ENCODE measurements at places on chromosomes 2 and 18.
A peak's percentile ranks its signal among the peaks of the same experiment; 100 is the strongest.

- DNase-seq: no peak
These were observed 42.5 kb upstream of the FZD5 start for GRCh38 chr2:207812058-207812725.

DNA sequence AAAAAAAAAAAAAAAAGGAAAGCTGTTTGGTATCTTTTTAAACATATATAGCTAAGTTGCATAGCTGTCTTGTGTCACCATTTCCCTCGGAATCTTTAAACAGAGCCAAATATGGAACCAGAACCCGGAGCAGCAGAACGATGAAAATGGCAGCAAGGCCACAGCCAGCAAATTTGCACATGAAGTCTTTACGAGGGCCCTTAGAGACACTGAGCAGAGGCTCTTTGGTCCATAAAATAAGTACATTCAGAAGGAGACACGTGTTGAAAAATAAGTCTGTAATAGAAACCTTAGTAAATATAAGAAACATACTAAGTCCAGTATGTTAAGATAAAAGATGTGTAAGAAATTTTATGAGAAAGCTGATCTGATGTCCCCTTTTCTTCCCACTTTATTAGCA is 16.2 kb downstream of the CCBE1 start:
- no peak for DNase-seq

DNA sequence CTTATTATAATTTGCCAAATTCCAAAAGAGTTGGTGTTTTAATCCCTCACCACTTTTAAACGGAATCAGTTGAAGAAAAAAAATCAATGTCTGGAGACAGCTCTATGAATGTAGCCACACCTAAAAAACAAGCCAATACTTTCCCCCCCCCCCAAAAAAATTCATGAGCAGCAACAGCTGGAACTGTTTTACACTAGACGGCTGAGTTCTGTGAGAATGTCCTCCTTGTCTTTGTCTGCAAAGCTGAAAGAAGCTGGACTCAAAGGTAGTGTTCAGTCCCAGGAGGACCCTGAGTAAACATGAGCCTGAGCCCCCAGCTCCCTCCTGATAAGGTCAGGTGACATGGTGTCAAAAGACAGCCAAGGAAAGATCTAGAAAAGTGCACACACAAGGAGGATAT is 68.2 kb downstream of the ZNF521 start:
- DNase-seq: no peak

DNA sequence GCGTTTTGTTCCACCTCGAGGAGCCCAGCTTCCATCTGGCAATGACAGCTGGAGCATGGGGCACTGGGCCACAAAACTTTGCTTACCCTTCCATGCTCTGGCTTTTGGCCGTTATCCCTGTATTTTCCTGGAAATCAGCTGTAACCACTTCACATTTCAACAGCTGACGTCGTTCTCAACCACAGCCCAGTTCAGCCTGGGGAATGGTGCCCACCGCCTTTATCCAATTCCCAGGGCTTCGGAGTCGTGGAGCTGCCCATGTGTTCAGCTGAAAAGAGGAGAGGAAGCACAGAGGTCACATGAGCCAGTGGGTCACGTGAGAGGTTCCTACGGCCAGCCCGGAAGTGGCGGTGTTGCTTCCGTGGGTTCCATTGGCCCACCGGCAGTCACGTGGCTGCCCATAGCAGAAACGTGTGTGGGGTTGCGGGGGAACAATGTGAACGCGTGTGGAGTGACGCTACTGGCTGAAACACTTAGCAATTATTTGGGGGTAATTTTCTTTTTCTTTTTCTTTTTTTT is 16.7 kb upstream of the EDAR start:
- no peak for DNase-seq

GRCh38 chr2:187590175-187590574 is 35.9 kb upstream of the TFPI start:
- DNase-seq: no peak

- DNase-seq: no peak
These were observed 119.7 kb upstream of the XIRP2 start for GRCh38 chr2:166768393-166769123.

GRCh38 chr18:67456711-67457110 is 59.8 kb downstream of the DSEL start:
- peak; percentile 38 for DNase-seq

DNA sequence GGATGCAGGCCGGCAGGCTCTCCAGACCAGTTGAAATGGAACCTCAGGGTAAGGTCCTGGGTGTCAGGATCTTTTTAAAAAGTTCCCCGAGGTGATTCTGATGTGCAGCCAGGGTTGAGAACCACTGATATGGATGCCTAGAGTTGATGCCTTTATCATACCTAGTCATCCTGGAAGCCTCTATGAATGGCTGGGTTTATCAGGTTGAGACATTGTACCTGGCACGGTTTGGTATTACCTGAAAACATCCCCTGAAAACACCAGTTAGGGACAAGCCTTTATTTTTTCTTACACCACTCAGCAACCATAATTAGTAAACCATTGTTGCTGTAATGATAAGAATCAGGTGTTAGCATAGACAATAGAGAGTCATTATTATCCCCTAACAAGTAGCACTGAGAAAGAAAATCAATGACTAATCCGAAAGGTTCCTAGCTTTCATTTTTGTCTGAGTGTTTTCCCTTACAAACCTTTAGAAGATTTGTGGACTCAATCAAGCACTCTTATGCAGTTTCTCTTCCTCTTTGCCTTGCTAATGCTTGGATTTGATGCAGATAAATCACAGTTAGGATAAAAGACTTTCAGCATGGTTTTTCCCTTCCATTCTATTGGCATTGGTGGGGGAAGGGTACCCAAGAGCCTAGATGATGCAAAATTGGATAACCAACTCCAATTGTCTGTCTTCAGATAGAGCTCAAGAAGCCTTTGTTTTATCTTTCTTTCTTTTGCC is 116.5 kb upstream of the LYPD6 start:
- DNase-seq: no peak

DNA sequence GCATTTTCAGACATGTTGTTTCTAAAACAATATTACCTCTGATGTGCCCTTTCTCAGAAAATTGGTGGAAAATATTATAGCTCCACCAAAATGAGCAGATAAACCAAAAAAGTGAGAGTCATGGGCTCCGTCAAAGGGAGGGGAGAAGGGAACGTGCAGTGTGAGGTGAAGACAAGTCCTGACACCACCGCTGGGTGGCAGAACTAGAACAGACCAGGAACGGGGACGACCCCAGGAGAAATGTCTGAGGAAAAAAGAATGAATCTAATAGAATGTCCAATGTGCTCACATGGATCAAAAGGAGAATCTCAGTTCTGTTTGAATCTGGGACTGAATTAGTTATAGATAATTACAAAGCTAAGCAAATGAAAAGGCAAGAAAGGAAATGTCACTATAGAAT is 22.6 kb upstream of the BCL2 start:
- DNase-seq: peak; percentile 50

DNA sequence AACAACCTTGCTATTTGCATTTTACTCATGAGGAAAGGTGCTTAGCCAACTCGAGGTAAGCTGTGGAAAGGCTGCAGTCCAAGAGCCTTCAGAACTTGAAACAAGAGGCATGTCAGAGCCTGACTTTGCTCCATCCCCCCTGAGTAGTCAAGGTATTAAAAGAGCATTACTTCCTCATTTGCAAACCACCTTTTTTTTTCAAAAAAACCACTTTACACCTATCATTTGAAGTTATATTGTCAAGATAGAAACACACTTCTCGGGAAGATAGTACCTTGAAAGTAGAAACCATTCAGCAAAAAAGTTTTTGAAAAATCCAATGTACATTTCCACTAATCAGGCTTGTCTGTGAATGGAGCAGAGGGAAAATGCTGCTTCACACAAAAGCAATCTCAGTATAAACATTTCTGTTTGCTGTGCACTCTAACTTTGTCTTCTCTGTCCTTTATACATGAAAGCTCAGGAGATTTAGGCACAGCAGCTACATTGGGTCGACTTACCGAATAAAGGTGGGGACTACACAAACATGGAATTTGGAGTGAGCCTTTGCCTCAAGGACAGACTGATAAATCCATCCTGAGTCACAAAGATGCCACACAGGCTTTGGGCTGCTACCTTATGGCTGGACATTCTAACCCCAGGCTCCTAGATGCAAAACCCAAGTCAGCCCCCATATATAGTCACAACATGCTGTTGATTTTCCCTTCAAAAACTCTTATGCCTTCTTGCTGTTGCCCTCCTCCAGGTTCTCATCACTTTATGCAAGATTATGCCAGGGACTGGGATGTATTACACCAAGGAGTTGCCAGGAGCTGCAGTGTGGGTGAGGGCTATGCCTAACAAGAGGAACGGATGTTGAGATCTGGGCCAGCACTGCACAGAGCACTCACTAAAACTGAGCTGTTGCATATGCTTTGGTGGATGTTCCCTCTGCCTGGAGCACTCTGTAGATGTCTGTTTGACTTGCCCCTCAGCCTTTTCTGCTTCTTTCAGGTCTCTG is 41.4 kb upstream of the EML4 start:
- DNase-seq: no peak

- DNase-seq: no peak
These were observed 25.1 kb upstream of the SGPP2 start for GRCh38 chr2:222399038-222399783.

DNA sequence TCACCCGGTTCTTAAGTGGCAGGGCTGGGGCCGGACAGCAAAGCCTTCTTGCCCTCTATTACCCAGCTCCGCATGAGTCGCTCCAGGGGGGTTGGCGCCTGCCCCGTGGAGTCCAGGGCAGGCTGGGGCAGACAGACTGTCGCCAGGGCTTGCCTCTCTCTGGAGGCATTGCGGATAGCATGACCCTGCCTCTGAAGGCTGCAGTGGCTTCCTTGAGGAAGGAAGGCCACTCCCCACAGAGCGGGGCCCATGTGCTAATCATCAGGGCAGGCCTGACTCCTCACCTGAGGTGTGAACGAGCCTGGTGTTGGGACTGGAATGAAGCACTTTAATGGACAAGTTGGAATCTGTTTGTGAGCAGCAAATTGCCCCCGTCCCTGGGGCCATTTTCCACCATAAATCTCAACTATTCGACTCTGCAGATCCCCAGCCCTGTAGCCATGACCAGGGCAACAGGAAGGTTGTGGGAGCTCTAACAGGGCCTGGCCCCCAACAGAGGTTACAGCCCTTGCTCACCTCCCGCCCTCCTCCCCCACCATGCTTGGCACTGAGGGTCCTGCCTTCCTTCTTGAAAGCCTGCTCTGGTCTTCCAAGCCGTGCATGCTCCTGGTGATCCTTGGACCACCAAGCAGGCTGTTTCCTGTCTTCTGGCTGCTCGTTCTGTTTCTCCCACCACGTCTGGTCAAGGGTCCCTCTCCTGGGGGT is 144.9 kb upstream of the HAAO start:
- DNase-seq: no peak

DNA sequence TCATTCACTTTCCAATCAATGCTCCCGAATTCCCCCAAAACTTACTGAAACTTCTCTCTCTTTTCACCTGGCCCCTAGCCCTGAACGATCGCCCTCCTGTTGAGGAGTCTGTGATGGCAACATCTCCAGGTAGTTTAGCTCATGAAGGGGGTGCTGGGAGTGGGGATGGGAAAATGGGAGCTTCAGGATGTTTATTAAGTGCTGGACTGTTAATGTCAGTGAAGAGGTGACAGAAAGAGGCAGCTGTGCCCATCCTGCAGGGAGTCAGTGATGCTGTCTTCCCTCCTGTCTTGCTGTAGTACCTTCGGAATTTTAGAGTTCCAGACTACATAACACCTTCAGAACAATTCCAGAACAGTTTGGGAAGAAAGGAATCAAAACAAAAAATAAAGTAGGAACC is 308.8 kb downstream of the ALK start:
- DNase-seq: no peak

- DNase-seq: no peak
These were observed 226.3 kb upstream of the SPHKAP start for GRCh38 chr2:228407821-228408220.

GRCh38 chr2:134246154-134246874 is 7.6 kb upstream of the MGAT5 start:
- no peak for DNase-seq

GRCh38 chr18:74368901-74369705 is 53.5 kb downstream of the C18orf63 start:
- no peak for DNase-seq

DNA sequence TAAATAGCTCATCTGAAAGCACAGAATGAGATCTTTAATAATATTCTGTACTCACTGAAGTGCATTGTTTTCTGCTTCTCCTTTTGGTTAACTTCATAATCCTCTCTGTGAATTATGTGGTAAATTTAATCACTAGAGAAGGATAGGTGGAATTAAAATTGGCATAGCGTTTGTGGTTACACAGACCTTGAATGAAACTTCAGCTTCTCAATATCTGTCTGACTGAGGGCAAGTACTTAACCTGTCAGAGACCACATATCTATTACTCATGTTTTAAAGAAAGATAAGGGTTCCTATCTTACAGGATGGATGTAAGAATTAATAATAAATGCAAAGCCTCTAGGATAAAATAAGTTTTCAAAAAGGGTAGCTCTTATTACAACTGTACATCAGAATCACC is 861.8 kb downstream of the TRIB2 start:
- no peak for DNase-seq

DNA sequence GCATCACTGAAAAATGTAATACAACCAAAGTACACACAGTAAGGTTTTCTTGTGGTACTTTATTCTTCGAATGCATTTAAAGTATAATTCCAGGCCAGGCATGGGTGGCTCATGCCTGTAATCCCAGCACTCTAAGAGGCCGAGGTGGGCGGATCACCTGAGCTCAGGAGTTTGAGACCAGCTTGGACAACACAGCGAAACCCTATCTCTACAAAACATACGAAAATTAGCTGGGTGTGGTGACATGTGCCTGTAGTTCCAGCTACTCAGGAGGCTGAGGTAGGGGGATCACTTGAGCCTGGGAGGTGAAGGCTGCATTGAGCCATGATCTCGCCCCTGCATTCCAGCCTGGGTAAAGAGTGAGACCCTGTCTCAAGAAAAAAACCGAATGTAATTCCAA is 3.9 kb upstream of the TTC39C start:
- DNase-seq: no peak

DNA sequence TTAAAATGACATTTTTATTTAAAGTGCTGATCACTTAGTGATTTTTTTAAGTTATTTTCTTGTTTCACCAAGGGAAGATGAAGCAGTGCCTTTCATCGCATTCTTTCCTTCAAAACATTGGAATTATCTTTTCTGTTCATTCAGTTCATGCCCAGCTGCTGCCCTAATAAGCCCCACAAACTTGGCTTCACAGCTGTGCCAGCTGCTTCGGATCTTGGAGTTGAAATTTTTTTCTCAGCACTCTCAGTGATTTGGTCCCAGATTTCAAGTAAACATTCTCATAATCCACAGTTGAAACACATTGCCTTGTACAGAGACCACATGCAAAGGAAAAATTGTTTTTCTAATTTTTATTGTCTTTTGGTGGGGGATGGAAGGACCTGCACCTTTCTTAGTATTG is 353.3 kb upstream of the LRP1B start:
- DNase-seq: no peak

DNA sequence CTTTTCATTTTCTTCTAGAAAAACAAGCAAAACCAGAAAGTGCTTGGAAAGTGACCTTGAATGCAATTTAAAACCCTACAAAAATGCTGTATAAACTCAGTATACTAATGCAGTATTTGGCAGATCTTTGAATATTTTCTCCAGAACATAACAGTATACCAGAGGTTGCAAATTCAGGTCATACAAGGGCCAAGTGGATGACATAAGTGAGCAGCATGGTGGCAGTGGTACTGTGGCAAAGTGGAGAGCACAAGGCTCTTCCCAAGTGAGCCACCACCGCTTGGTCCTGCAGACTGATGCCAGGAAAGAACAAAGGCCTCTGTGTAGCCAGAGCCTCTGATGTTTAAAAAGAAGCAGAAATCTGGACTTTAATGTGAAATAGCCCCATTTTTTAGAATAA is 33.1 kb downstream of the METTL4 start:
- no peak for DNase-seq

Data from cardiac fibroblast (primary cell).